ENCODE measurements at places on chromosomes 16 and 17.

GRCh38 chr16:27330542-27330941 lies 16.8 kb downstream of the IL4R start:
- peak; percentile 97 for DNase-seq

DNA sequence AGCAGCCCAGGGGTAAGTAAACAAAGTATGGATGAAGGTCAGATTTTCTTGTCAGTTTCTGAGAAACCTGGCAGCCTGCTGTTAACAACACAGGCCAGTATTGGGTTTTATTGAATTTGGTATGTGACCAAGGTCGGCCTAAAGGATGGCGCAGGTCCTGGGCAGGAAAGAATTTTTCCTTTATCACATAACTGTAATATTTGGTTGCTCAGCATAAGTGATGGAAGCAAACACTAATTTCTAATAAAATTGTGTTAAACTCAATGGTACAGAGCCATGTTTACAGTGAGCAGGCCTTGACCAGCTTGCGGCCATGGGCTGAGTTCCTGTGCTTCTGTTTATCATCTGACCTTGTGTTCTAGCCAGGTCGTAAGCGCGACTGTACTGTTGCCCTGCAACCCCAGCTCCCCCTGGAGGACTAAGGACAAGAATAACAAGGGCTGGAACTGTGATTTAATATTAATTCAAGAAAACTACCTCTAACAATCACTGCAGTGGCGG lies 10.5 kb downstream of the POLDIP2 start:
- no peak for DNase-seq

DNA sequence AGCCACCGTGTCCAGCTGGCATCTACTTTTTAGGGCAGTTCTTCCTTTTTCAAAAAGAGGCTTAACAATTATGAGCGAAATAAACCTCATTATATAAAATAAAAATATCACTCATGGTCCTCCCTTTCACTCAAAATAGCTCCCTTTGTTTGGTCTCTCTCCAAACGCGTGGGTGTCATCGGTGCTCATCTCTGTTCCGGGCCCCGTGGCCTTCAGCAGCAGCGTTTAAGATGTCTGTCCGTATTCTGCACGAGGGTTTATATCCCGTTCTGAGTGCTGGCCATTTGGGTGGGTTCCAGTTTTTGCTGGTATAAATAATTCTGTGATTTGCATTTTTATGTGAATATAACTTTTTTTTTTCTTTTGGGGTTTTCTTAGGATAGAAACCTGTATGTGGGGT lies 33.4 kb downstream of the PRMT7 start:
- no peak for DNase-seq

DNA sequence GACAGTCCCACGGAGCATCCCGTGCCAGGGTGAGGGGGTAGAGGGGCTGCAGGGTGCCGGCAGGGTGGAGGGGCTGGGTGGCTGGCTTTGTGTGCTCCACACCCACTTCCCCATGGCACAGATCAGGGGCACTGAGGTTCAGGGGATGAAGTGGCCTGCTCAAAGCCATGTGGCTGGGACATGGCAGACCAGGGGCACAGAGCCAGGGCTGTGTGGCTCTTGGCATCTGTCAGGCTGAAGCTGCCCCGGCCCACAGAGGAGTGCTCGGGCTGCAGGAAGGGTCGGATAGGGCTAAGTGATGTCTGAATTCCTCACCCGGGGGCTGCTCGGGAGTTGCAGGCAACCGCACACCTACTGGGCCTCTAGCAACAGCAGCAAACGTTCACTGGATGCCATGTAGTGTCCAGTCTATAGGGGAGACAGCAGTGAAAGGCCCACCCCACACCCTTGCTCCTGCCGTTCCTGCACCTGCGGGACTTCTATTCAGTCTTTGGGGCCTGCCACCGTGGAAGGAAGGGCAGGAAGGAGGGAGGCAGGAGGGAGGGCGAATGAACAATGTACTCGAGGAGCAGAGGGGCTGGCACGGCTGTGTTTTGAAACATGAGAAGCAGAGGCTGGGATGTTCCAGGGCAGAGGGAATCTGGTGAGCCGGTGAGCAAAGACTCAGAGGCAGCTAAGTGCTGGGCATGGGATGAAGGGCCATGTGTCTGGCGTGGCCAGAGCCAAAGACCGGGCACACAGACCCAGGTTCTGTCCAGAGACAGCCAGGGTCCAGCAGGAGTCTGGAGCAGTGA lies 15.1 kb downstream of the SLC5A10 start:
- peak; percentile 44 for DNase-seq

DNA sequence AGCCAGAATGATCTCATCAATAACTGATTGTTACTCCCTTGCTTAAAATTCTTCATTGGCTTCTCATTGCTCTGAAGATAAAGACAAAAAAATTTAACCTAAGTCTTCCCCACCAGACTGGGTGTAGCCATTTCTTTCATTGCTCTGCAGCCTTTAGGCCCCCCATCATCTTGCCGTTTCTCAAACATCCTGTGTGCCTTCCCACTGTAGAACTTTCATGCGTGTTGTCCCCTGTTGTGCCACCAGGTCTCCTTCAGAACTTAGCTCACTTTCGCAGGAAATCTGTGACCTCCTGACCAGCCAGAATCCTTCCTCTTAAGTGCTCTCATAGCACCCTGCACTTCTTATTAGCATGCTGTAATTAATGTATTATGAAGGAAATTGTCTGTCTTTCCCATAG lies 31.8 kb downstream of the TNRC6C start:
- no peak for DNase-seq

- DNase-seq, result peak; percentile 92
These were observed 19.7 kb downstream of the APPBP2 start for GRCh38 chr17:60506312-60506711.

DNA sequence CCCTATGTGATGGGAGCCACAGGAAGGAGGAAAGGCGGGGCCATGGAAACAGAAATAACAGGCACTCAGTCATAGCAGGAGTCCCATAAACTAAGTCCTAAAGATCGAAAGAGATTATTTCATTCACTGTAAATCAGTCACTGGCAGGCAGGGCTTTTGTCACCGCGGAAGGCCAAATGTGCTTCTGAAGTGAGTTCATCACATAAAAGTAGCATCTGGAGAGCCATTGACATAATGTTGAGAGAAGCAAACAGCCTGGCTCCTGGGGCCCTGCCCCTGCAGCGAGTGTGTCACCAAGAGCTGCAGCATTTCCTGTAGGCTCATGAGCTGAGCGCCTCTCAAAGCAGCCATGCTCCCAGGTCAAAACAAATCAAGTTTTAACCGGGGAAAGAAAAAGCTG lies 476.2 kb downstream of the HAPSTR1 start:
- no peak for DNase-seq

GRCh38 chr16:28277537-28278388 lies 14.6 kb upstream of the SBK1 start:
- DNase-seq, result peak; percentile 66

DNA sequence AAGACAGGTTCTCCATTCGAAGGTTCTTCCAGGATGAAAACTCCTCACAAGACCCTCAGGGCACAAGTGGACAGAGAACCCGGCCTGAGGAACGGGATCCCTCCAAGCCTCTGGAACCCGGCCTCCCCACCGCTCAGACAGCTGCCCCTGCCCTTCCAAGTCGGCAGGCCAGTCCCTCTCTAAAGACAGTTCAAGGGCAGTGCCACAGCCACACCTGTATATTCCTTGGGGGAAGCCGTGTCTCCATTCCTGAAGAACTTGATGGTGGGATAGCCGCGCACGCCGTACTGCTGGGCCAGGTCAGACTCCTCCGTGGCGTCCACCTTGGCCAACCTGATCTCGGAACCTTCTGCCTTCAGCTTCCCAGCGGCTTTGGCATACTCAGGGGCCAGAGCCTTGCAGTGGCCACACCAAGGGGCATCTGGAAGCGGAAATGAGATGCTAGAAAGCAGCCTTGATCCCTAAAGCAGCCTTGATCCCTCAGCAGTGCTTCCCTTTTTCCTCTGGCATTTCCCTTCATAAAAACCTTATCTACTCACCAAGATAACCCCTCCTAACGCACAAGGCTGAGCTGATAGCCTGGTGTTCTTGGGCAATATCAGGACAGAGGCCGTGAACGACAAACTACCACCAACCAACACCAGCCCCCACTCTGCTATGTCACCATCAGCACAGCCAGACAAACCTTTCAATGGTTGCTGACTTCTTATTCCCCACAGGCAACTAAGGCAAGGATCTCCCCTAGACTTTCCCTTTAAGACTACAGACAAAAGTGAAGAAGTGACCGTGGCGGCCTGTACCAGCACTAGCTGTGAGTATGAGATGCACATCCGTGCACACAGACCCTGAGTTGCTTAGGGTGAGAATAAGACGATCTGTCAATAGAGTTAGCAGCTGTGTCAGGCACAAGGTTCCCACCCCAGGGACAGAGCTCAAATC lies 1.1 kb downstream of the P4HB start:
- DNase-seq, result no peak

GRCh38 chr16:20674684-20675487 lies 22.6 kb downstream of the ACSM1 start:
- DNase-seq, result no peak

GRCh38 chr16:82867485-82867884 lies 240.7 kb downstream of the CDH13 start:
- no peak for DNase-seq

- DNase-seq, result no peak
These were observed 19.7 kb upstream of the INTS2 start for GRCh38 chr17:61947367-61948078.

- DNase-seq, result no peak
These were observed 85.0 kb downstream of the NOG start for GRCh38 chr17:56678249-56679114.

Data from astrocyte of the spinal cord (primary cell).